ENCODE measurements at places on chromosomes 12 and 14.

DNA sequence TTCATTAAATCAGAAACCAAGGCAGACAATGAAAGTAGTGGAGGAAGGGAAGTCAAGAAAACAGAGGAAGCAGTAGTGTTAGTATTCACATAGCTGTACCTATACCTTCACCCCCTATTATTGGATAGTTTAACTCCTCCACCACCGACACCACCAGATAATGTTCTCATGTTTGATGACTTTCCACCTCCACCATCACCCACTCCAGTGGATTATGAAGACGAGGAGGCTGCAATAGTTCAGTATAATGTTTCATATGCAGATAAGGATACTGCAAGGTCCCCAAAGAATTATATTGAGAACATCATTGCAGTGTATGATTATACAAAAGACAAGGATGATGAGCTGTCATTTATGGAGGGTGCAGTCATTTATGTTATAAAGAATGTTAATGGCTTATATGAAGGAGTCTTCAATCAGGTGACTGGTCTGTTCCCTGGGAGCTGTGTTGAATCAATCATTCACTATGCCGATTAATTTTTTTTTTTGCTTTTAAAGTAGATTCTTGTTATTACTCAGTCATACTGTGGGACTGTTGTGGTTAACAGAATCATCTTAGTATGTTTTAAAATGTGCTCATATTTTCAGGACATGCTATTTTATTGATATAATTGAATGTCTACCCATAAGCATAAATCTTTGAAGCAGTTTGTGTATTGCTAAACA lies 32.2 kb upstream of the KTN1 start:
- H3K27ac ChIP-seq, result no peak overlapping the region
- H3K36me3 ChIP-seq, result peaks cover 1% of the 10 kb centered on the region
- DNase-seq, result no peak
- H3K4me3 ChIP-seq, result no peak overlapping the region
- no peaks in the 10 kb centered on the region for H3K27me3 ChIP-seq
- H3K4me1 ChIP-seq, result no peaks in the 10 kb centered on the region

- DNase-seq, result no peak
- H3K27me3 ChIP-seq, result no peaks in the 10 kb centered on the region
- H3K4me3 ChIP-seq, result no peak overlapping the region
- H3K4me1 ChIP-seq, result peaks cover 14% of the 10 kb centered on the region
Measured at GRCh38 chr12:92272061-92272964, 126.7 kb upstream of the BTG1 start.

DNA sequence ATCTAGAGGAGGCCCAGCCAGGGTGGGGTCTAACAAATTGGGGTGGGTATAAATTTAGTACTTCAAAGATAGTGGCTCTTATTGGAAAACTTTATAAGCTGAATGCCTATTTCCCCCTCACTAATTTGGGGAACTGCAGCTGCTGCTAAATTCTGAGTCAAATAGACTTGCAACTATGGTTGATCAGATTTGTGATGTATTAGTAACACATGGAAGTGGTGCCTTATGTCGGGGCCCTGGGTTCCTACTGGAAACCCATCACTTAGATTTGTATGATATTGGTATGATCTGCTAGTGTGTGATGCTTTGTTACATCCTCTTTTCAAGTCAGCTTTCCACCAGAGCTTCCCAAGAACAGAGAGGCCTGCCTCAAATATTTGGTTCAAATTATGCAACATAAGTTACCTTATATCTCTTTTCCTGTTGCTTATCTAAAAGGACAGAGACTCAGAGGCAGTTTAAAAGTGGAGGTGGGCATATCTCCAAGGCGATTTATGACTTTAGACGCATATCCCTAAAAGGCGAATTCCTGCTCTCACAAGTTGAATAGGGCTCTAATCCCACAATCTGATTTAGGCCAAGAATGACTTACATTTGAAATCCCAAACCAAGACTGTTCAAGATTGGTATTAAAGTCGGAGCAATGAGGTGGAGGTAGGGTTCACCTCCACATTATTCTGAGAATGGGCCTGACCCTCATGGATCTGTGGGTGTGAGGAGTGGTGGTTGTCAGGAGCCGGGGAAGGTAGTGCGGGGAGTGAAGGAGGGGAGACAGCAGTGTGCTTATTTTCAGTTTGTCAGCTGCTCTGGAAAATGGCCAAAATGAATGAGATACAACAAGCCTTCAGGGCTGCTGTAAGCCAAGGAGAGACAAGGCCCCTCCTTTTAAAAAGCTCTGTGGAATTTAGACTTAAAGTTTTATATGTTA lies 425.8 kb downstream of the RAD51B start:
- no peak for DNase-seq
- H3K4me1 ChIP-seq, result no peaks in the 10 kb centered on the region
- peaks cover 1% of the 10 kb centered on the region for H3K36me3 ChIP-seq
- no peak overlapping the region for H3K4me3 ChIP-seq
- no peak overlapping the region for H3K27ac ChIP-seq
- H3K27me3 ChIP-seq, result no peaks in the 10 kb centered on the region

DNA sequence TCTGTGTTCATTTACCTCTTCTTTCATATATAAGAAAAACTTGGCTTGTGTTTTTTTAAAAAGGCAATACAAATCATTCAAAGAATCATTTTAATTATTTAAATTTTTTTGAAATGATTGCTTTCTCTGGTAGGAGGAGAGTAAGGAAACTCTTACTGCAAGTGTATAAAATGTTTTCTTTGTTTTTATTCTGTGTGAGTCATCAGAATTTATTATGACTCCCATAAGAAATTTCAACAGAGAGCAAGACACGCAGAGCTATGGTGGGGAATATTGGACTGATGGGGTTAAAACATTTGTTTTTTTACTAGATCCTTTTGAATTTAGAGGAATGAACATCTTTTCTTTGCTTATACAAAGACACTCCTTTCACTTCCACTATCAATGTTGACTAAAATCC lies 119.1 kb upstream of the ATXN7L3B start:
- no peak overlapping the region for H3K27ac ChIP-seq
- H3K27me3 ChIP-seq, result peaks cover 9% of the 10 kb centered on the region
- no peak for DNase-seq
- peaks cover 3% of the 10 kb centered on the region for H3K36me3 ChIP-seq
- no peak overlapping the region for H3K4me3 ChIP-seq
- no peaks in the 10 kb centered on the region for H3K4me1 ChIP-seq

- no peak overlapping the region for H3K27ac ChIP-seq
- no peak for DNase-seq
- no peaks in the 10 kb centered on the region for H3K36me3 ChIP-seq
- no peaks in the 10 kb centered on the region for H3K4me1 ChIP-seq
Measured at GRCh38 chr12:46152456-46152855, 116.4 kb downstream of the SLC38A1 start.

GRCh38 chr12:2052826-2053678 lies at the start of gene CACNA1C:
Gene CACNA1C (plus strand): TSS chr12:2052987. CDS start chr12:2053563, 576 bp downstream.
- H3K4me1 ChIP-seq, result peaks cover 14% of the 10 kb centered on the region
- H3K27me3 ChIP-seq, result peaks cover 80% of the 10 kb centered on the region
- H3K27ac ChIP-seq, result no peak within 1 kb of the TSS
- DNase-seq, result no peak
- H3K4me3 ChIP-seq, result peak within 1 kb of the TSS; percentile 72
- H3K36me3 ChIP-seq, result no peaks in the 10 kb centered on the region

GRCh38 chr14:64388533-64389285 lies 556 bp downstream of the MTHFD1 start:
- peak overlapping the region; percentile 94 for H3K27ac ChIP-seq
- no peak for DNase-seq
- H3K27me3 ChIP-seq, result no peaks in the 10 kb centered on the region

GRCh38 chr12:110501399-110501751 lies 536 bp downstream of the VPS29 start:
- peak overlapping the region; percentile 98 for H3K27ac ChIP-seq
- H3K36me3 ChIP-seq, result peaks cover 26% of the 10 kb centered on the region
- no peak for DNase-seq
- H3K4me3 ChIP-seq, result peak overlapping the region; percentile 96
- no peaks in the 10 kb centered on the region for H3K27me3 ChIP-seq

GRCh38 chr12:46722394-46723185 lies 103.2 kb downstream of the SLC38A4 start:
- H3K4me1 ChIP-seq, result no peaks in the 10 kb centered on the region
- no peak overlapping the region for H3K4me3 ChIP-seq
- H3K36me3 ChIP-seq, result no peaks in the 10 kb centered on the region
- H3K27ac ChIP-seq, result no peak overlapping the region

GRCh38 chr12:92696216-92696615 lies 6.6 kb upstream of the PLEKHG7 start:
- no peaks in the 10 kb centered on the region for H3K36me3 ChIP-seq
- H3K27me3 ChIP-seq, result peaks cover 17% of the 10 kb centered on the region
- DNase-seq, result no peak
- H3K27ac ChIP-seq, result no peak overlapping the region
- no peaks in the 10 kb centered on the region for H3K4me1 ChIP-seq

- no peaks in the 10 kb centered on the region for H3K36me3 ChIP-seq
- no peak overlapping the region for H3K27ac ChIP-seq
- H3K27me3 ChIP-seq, result no peaks in the 10 kb centered on the region
- H3K4me1 ChIP-seq, result peaks cover 10% of the 10 kb centered on the region
Measured at GRCh38 chr12:9729082-9729481, 3.8 kb downstream of the CLECL1 start.

DNA sequence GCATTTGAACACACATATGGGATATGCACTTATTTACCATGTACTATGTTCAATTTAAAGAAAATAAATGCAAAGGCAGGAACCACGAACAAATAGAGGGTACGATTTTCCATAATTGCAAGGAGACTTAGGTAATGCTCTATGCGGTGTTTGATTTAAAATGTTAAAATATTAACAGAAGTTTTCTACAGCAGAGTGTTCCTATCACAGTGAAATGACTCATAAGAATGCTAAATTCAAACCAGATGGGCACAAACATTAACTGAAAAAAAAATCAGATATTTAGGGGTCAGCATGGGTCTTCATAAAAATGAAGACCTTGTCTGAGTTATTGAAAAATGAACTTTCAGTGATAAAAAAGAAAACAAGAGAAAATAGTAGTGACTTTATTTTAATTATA lies 65.4 kb downstream of the LLPH start:
- H3K27ac ChIP-seq, result no peak overlapping the region
- H3K36me3 ChIP-seq, result no peaks in the 10 kb centered on the region
- H3K4me3 ChIP-seq, result no peak overlapping the region
- DNase-seq, result no peak

GRCh38 chr14:74619672-74620131 lies 7.7 kb upstream of the LTBP2 start:
- H3K4me3 ChIP-seq, result peak overlapping the region; percentile 70
- no peaks in the 10 kb centered on the region for H3K27me3 ChIP-seq
- peaks cover 21% of the 10 kb centered on the region for H3K36me3 ChIP-seq
- no peak for DNase-seq

DNA sequence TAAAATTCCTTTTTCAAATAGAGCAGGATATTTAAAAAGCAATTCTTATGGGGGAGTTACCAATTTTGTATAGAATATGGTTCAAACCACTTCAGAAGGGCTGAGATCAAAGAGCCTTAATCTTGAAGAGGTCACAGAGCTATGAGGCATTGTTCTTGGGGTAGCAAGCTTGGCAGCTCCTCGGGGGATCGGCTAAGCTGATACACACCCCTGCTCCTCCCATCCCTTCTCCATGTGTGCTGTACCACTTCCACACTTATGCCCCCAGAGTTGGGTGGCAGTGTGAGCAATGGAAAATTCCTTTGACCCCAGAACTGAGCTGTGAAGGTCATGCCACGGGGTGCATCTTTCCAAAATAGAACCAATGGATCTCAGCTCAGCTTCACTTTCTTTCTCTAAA lies 15.0 kb upstream of the TMEM30B start:
- H3K36me3 ChIP-seq, result no peaks in the 10 kb centered on the region
- H3K27ac ChIP-seq, result no peak overlapping the region
- H3K27me3 ChIP-seq, result no peaks in the 10 kb centered on the region
- no peak overlapping the region for H3K4me3 ChIP-seq
- no peak for DNase-seq
- peaks cover 37% of the 10 kb centered on the region for H3K4me1 ChIP-seq

DNA sequence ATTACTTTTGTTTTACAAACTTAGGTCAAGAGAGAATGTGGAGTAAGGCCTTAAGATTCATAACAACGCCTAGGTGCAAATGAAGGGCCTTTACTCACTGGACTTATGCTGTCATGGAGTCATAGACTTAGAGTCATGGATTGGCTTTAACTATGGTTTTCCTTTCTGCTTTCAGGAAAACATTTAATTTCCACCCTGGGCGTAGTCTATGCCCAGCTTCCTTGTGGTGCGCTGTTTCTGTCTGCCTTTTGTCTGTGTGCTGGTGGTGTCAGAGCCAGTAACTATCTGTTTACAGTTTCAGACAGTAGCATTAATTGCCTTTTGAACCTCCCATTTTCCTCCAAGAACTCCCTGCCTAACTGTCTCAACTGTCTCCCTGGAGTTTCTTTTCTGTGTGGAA lies 31.8 kb upstream of the COX6A1 start:
- no peak for DNase-seq
- no peaks in the 10 kb centered on the region for H3K36me3 ChIP-seq
- H3K4me1 ChIP-seq, result no peaks in the 10 kb centered on the region
- no peak overlapping the region for H3K4me3 ChIP-seq
- peaks cover 13% of the 10 kb centered on the region for H3K27me3 ChIP-seq

GRCh38 chr14:41642367-41642766 lies 35.7 kb downstream of the LRFN5 start:
- no peaks in the 10 kb centered on the region for H3K27me3 ChIP-seq
- H3K27ac ChIP-seq, result no peak overlapping the region
- H3K4me3 ChIP-seq, result no peak overlapping the region
- H3K36me3 ChIP-seq, result no peaks in the 10 kb centered on the region
- no peaks in the 10 kb centered on the region for H3K4me1 ChIP-seq
- DNase-seq, result no peak

DNA sequence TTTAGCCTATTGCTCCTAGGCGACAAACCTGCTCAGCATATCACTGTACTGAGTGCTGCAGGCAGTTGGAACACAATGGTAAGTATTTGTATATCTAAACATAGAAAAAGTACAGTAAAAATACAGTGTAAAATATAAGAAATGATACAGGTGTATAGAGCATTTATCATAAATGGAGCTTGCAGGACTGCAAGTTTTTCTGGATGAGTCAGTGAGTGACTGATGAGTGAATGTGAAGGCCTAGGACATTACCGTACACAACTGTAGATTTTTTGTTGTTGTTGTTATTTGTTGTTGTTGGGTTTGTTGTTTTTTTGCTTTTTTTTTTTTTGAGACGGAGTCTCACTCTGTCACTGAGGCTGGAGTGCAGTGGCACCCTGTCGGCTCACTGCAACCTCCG lies 33.4 kb downstream of the PNMA1 start:
- H3K4me1 ChIP-seq, result no peaks in the 10 kb centered on the region
- no peak overlapping the region for H3K4me3 ChIP-seq
- no peak overlapping the region for H3K27ac ChIP-seq
- H3K36me3 ChIP-seq, result no peaks in the 10 kb centered on the region
- no peak for DNase-seq

GRCh38 chr12:47808050-47808449 lies 11.7 kb downstream of the HDAC7 start:
- H3K36me3 ChIP-seq, result peaks cover 15% of the 10 kb centered on the region
- peak overlapping the region; percentile 93 for H3K27ac ChIP-seq
- DNase-seq, result peak; percentile 37

GRCh38 chr14:47345016-47345415 lies 330.4 kb downstream of the MDGA2 start:
- no peaks in the 10 kb centered on the region for H3K36me3 ChIP-seq
- no peak for DNase-seq
- no peaks in the 10 kb centered on the region for H3K4me1 ChIP-seq
